Fibroblast of lung (primary cell): ENCODE measurements at places on chromosomes 16 and 17.
A peak's percentile ranks its signal among the peaks of the same experiment; 100 is the strongest.

GRCh38 chr17:74545843-74546230 lies at the start of gene CD300C:
CD300C (minus strand) TSS chr17:74546115; CDS start chr17:74545782, 333 bp downstream.
- no peaks in the 10 kb centered on the region for H3K27me3 ChIP-seq
- H3K27ac ChIP-seq: no peak within 1 kb of the TSS
- no peaks in the 10 kb centered on the region for H3K36me3 ChIP-seq
- H3K4me1 ChIP-seq: no peaks in the 10 kb centered on the region
- no peak for DNase-seq

GRCh38 chr16:11078812-11079459 lies 134.6 kb downstream of the CLEC16A start:
- H3K4me3 ChIP-seq: no peak overlapping the region
- peak overlapping the region; percentile 90 for H3K27ac ChIP-seq
- DNase-seq: peak; percentile 92
- peaks cover 2% of the 10 kb centered on the region for H3K36me3 ChIP-seq

GRCh38 chr16:28280881-28281836 lies 11.2 kb upstream of the SBK1 start:
- H3K27ac ChIP-seq: no peak overlapping the region
- H3K36me3 ChIP-seq: no peaks in the 10 kb centered on the region
- no peaks in the 10 kb centered on the region for H3K4me1 ChIP-seq
- no peak for DNase-seq
- no peak overlapping the region for H3K4me3 ChIP-seq
- H3K27me3 ChIP-seq: no peaks in the 10 kb centered on the region

DNA sequence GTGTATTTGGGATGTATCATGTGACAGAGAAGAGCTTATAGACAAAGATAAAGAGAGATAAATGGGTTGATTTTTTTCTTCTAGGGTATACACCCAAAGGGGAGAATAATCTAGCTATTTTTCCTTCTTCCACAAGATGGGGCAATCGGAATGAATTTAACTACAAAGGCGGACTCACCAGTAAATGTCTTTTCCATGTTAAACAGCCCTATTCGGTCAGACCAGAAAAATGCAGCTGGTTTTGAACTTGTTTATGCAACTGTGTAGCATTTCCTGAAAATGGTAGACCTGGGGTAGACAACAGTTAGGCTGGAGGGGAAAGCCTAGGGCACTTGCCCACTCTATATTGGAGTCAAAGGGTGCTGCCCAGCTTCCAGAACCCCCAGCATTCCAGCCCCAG lies 477.1 kb downstream of the TOX3 start:
- H3K27ac ChIP-seq: no peak overlapping the region
- peak; percentile 15 for DNase-seq
- H3K4me1 ChIP-seq: no peaks in the 10 kb centered on the region

DNA sequence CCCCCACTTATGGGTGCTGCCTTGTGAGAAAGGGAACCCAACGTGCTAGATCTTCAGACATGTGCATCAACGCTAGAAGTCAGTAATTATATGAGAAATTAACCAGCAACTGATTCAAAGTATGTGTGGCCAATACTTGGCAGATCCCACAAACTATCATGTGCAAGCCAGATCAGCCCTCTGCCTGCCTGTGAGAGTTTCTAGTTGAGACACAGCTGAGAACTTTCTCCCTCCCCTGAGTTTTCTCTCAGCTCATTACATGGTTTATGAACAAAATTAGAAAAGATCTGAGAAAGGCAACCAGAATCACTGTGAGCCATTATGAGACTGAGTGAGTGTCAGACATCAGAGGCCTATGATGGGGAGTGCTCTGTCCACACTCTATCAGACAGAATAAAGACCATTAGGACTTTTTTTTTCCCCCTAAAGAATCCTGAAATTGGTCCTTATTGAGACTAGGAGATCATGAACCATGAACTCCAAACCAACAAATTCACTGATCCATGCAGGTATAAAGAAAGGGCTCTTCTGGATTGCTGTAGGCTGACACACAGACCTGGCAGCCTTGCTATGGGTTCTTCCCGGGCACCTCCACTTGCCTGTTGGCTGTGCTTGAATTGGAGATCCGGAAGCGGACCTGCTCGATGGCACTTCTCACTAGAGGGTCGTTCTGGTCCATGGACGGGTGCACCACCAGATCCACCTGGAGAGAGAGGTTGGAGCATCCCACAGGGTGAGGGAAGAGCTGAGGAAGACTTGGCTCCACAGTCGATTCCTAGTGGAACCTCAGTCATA lies 51.5 kb downstream of the GTF3C1 start:
- peaks cover 30% of the 10 kb centered on the region for H3K36me3 ChIP-seq
- H3K4me1 ChIP-seq: peaks cover 2% of the 10 kb centered on the region
- DNase-seq: peak; percentile 40
- H3K27me3 ChIP-seq: no peaks in the 10 kb centered on the region
- no peak overlapping the region for H3K4me3 ChIP-seq
- no peak overlapping the region for H3K27ac ChIP-seq

DNA sequence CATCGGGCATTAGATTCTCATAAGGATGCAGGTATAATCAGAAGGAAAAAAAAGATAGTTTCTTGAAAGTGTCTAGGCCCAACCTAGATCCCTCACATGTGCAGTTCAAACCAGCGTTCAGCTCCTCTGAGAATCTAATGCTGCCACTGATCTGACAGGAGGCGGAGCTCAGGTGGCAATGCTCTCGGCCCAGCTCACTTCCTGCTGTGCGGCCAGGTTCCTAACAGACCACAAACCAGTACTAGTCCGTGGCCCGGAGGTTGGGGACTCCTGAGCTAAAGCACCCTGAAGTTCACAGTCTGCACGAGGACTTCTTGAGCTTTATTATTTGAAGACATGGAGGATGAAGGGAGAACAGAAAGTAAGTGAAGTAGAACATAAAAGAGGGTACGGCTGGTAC lies 16.8 kb downstream of the SMCR8 start:
- no peak overlapping the region for H3K27ac ChIP-seq
- H3K4me3 ChIP-seq: no peak overlapping the region
- no peaks in the 10 kb centered on the region for H3K4me1 ChIP-seq
- DNase-seq: no peak
- H3K27me3 ChIP-seq: no peaks in the 10 kb centered on the region

DNA sequence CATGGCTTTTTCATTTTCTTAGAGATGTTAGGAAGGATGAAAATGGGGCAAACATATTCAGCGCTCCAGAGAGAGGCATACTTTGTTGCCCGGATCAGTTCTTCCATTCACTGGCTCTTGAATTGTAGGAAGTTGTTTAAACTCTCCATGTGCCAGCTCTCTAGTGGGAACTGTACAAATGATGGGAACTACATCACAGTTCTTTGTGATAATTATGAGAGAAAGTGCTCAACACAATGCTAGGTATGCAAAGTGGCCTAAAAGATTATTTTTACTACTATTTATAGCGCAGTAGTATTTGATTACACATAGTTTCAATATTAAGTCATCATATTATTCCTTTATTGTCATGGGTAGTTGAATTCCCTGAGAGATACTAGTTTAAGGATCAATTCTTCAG lies 268.5 kb downstream of the RBFOX1 start:
- H3K27ac ChIP-seq: no peak overlapping the region
- H3K4me3 ChIP-seq: no peak overlapping the region
- DNase-seq: no peak

- H3K4me3 ChIP-seq: no peak overlapping the region
- no peaks in the 10 kb centered on the region for H3K36me3 ChIP-seq
- H3K27ac ChIP-seq: no peak overlapping the region
These were observed 123.9 kb downstream of the C16orf78 start for GRCh38 chr16:49497466-49497865.

DNA sequence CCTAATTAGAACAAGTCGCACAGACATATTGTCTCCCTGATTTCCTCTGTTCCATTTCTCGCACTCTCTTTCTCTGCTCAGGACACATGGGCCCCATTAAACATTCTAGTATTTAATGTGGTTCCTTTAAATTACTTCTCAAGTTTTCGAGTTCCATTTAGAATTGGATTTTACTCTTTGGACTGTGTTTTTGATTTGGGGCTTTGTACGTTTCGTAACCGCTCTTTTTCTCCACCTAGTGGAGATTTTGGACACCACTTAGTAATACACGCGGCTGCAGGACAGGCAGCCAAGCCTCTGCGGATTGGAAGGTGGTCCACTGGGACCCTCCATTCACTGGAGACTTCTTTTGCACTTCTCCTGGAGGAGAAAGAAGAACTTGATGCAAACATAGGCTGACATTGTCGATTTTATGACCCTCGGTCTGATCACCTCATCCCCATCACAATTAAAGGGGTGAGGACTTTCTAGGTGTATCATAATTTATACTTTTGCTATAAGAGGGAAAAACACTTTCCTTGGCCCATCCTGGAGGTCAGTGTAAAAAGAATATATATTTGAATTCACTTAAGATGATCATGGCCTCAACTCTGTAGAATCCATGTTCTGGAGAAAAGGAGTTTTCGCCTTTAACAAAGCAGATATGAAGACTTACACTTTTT lies 85.7 kb downstream of the NOG start:
- peaks cover 10% of the 10 kb centered on the region for H3K4me1 ChIP-seq
- H3K27me3 ChIP-seq: peaks cover 5% of the 10 kb centered on the region
- no peak overlapping the region for H3K27ac ChIP-seq
- H3K4me3 ChIP-seq: peak overlapping the region; percentile 28
- no peaks in the 10 kb centered on the region for H3K36me3 ChIP-seq

DNA sequence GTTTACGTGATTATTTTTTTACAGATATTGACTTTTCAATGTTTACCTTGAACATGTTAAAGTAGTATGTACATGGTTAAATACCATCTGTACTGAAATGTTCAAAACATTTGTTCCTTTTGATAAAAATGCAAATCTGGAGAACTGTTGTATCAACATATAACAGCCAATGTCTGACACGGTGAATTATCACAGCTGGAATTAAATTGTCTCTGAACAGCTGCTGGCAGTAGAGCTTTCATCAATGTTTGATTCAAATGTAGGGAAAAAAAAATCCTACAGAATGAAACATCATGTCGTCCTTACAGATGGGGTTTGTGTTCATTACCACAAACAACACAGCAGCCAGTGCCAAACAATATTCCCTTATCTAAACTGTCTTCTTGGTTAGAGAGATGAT lies 79.9 kb downstream of the TOX3 start:
- no peaks in the 10 kb centered on the region for H3K27me3 ChIP-seq
- no peak overlapping the region for H3K27ac ChIP-seq
- no peak for DNase-seq
- H3K4me3 ChIP-seq: no peak overlapping the region
- no peaks in the 10 kb centered on the region for H3K36me3 ChIP-seq

DNA sequence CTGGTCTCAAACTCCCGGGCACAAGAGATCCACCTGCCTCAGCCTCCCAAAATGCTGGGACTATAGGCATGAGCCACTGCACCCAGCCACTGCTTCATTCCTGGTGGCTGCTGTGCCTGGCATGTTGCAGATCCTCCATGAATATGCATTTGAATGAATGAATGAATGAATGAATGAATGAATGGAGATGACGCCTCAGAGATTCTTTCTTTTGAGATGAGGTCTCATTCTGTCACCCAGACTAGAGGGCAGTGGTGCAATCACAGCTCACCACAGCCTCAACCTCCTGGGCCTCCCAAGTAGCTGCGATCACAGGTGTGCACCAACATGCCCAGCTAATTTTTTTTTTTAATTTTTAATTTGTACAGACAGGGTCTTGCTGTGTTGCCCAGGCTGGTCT lies 5.2 kb downstream of the SPN start:
- H3K36me3 ChIP-seq: no peaks in the 10 kb centered on the region
- H3K4me1 ChIP-seq: no peaks in the 10 kb centered on the region
- no peak for DNase-seq
- no peak overlapping the region for H3K27ac ChIP-seq
